ENCODE measurements at places on chromosomes 16 and 17. TPM values are rescaled to one million over a fixed set of nuclear protein-coding genes. Genes with fewer than 3 reads are reported as not detected.
A peak's percentile ranks its signal among the peaks of the same experiment; 100 is the strongest.

Gene DNAH3
- not detected for total RNA-seq

Gene PRR29
- total RNA-seq, result not detected

- DNase-seq, result no peak
These were observed 28.8 kb downstream of the TOM1L2 start for GRCh38 chr17:17943281-17943984.

Gene CCL4L2
- 11.1 TPM for total RNA-seq

DNA sequence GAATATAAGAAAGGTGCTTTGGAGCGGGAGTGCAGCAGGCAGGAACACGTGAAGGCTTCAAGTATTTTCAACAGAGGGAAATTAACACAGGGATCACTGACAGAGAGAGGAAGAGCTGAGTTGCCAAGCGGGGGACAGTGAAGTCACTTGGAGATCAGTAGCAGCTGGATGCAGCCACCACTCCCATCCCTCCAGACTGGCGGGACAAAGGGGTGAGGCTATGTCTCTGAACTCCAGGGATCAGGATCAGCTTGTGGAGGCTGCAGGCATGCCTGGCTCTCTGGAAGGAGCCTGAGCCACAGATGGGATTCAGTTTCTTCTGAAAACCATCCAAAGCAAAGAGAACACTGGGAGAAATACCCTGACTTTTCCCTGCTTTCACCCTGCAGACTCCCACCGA lies 113.7 kb upstream of the IRX3 start:
- no peak for DNase-seq

DNA sequence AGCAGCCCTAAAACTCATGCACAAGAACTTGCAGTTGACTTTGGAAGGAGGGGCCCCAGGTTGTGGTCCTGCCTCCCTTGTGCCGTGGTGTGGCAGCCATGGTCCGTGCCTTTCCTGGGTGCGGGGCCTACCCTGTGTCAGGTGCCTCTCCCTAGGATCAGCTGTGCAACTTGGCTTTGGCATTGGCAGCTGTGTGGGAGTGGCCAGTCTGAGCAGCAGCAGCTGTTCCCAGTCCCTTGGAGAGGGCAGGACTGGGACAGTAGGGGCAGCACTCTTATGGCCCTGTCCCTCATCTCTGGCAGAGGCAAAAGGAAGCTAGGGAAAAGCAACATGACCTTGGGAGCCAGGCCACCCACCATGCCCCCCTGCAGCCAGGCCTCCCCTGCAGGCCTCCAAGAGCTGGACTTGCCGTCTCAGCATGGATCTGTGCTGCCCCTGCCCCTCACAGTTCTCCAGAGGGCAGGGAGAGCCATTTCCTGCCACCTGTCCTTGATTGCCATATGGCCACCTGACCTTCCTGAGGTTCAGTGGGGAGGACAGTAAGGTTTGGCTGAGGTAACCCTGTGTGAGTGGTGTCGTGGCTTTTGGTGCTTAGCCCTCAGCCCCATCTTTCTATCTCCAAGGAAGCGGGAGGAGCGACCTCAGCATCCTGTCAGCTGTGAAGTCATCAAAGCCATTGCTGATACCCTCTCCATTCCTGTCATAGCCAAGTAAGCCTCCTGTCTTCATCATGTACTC lies 15.5 kb upstream of the NFATC3 start:
- DNase-seq, result no peak

Gene CD300E
- not detected for total RNA-seq

DNA sequence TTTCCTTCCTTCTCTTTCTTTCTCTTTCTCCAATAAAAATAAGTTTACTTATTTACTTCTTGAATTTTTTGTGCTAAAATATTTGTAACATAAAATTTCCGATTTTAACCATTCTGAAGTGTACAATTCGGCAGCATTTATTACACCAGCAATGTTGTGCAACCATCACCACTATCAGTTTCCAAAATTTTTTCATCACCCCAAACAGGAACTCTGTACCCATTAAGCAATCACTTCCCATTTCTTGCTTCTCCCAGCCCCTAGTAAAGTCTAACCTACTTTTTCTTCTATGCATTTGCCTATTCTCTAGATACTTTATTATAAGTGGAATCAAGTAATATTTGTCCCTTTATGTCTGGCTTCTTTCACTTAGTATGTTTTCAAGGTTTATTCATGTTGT lies 2.5 kb upstream of the HP start:
- no peak for DNase-seq

GRCh38 chr17:73478334-73478733 lies 165.9 kb downstream of the SDK2 start:
- DNase-seq, result no peak

DNA sequence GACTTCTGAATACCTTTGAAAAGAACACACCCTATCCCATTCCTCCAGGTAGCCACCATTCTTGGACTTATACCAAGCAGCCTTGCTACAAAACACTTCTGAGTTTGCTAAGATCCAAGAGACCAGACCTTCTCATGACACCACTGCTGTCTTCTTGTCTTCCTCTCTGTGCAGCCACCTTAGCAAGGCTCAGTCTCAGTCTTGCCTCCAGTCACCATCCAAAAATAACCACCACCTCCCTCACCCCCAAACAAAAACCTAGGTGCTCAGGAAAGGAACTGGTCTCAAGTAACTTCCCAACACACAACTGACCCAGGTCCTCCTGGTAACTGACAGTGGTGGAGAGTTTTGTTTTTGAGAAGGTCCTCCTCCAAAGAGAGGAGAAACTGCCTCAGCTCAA lies 90.9 kb upstream of the CORO6 start:
- DNase-seq, result peak; percentile 36

DNA sequence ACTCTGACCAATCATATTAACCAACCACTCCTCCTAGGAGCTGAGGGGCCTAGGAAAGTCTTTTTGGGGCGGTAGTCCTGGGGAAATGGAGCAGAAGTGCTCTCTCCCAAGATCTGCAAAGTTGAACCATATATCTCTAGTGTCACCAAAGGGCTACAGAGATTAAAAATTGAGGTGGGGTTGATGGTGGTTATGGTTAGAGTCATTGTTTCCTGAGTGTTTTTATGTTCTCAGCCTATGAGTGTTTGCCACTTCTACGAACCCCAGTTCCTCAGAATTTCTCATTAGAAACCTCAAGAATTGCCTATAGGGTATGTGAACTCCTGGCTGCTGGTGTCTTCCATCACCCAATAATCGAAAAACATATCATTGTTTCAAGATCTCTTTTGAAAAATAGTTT lies 217.8 kb downstream of the CDRT15L2 start:
- no peak for DNase-seq

Gene CACNG3
- total RNA-seq, result not detected

DNA sequence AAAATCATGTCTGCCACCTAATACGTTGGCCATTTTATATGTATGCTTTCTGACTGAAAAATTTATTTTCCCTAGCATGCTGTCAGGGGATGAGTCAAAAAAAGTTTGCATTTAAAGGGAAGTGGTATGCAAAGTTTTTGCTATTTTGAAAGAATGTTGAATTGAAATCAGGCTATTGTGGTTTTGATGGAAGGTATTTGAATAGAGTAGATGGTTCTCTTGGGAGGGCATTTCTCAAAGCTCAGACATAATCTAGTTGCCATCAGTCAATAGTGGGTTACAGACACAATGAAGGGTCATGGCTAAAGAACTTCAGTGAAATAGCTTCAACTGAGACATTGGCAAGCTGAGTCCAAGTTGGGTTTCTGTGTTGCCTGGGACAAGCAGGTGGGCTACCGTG lies 102.4 kb downstream of the MAP2K6 start:
- DNase-seq, result peak; percentile 77

DNA sequence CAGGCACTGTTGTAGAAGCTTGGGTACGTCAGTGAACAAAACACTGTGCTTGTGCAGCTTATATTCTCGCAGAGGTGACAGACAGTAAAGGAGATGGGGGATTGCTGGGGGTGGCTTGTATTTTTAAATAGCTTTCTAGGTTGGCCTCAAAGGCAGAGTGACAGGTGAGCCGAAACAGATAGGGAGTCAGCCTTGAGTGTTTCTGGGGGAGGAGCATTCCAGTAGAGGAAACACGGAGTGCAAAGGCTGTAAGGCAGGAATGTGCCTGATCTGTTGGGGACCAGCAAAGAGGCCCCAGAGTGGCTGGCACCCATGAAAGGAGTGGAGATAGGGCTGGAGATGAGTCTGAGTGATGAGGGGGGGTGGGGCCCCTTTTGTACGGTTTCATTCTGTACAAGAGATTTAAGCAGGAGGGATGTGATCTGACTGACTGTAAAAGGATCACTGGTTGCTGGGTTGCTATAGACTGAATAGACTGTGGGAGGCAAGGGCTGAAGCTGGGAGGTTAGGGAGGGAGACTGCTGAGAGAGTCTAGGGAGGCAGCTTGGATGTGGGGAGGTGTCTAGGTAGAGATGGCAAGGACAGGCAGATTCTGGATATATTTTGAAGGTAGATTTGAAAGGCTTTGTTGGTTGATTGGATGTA lies 15.2 kb downstream of the NUP93 start:
- no peak for DNase-seq

- no peak for DNase-seq
These were observed 587.1 kb downstream of the WWOX start for GRCh38 chr16:78686601-78687000.

Gene NRN1L
- total RNA-seq, result 0.92 TPM

GRCh38 chr17:78675836-78676235 lies 98.6 kb upstream of the DNAH17 start:
- no peak for DNase-seq
